ENCODE measurements at places on chromosomes 1 and 21.

DNA sequence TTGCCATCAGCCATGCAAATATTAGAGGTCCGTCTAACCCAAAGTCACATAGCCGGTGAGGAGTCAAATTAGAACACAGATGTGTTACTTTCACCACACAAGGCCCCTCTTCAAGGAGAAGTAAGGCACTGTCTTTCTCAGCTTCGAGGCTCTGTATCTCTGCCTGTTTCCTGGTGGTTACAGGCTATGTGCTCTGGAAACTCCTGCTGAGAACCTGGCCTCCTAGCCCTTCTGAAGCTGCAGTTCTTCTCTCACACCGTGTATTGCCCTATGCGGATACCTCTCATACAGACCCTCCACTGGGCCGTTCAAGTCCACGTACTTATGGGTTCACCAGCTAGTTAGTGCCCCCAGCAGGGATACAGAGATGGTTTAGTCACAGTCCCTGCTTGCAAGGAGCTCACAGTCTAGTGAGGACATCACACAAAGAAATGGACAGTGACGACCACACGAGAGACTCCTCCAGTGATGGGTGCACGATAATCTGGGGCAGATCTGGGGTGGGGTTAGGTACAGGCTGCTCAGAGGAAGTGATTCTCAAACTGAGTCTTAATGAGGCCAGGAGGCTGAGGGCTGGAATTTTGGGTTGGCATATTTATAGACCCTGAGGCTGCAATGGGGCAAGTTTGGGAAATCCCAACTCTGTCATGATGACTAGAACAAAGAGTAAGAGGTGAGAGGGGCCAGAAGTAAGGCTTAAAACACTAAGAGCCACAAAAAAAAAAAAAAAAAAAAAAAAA lies 22.8 kb upstream of the ELOA start:
- DNase-seq: no peak

- no peak for DNase-seq
Measured at GRCh38 chr1:178093494-178093950, 382 bp upstream of the RASAL2 start.

DNA sequence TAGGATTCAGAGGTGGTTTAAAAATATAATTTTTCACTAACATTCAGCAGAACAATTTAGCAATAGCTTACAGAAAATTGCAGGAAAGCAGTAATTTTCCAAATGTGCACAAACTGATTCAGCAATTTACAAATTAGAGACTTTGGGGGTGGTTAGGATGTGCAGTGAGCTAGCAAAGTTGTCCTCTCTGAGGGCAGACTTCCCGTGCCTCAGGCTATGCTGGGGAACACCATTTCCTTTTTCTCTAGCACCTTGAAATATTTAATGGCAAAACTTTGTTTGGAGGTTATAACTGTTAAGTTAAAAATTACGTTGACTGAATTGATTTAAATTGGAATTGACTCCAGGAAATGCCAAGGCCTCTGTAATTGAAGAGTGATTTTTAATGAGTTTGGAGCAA lies 258.9 kb downstream of the PTBP2 start:
- DNase-seq: no peak

DNA sequence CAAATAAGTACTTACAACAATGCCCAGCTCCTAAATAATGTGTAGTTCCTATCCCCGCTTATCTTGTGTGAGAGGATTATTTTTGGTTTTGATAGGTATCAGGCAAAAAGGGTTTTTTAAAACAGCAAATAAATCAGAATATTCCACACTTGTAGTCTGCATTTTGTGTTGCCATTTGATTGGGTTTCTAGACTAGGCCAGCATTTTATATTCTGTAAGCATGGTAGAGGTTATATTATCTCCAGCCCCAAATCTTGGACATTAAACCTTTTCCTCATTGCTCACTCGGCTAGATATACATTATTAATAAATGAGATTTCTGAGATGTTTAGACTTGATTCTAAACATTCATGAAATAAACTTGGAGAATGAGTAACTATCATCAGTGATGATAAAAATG lies 165.7 kb upstream of the C1orf21 start:
- no peak for DNase-seq

DNA sequence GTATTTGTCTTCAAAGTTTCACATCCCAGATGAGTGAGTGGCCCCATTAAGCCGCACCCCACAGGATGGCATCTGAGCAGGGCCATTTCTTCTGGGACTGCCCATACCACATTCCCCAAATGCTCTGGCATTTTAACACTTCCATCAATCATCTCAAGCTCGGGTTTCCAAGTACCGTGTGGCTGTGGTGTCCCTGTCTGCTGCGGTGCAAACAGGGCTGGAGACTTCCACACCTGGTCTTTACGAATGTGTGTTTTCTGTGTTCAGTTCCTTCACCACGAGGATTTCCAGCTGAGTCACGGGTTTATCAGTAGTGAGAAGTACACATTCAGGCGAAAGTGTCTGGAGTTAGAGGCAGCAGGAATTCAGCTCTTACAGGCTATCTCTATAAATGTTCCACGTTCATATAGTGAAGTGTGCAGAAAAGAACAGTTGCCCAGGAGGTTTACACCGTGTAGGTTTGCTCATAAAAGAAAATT lies 195.2 kb downstream of the RHOU start:
- no peak for DNase-seq

DNA sequence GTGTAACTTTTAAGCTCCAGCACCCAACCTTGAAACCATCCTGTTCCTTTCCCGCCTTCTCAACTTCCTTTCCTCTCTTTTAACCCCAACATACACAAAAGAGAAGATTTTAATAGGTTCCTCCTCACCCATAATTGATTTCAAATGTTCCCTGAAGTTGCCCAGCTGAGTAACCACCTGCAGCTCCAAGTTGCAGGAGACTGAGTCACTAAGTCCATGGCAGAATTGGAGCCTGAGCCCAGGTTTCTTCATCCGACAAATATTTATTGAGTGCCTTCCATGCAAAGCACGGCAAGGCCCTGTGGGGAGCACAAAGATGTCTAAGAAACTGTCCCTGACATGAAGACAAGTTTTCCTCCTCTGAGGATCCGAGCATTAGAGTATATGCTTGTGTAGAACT lies 97.7 kb downstream of the PAPPA2 start:
- no peak for DNase-seq

DNA sequence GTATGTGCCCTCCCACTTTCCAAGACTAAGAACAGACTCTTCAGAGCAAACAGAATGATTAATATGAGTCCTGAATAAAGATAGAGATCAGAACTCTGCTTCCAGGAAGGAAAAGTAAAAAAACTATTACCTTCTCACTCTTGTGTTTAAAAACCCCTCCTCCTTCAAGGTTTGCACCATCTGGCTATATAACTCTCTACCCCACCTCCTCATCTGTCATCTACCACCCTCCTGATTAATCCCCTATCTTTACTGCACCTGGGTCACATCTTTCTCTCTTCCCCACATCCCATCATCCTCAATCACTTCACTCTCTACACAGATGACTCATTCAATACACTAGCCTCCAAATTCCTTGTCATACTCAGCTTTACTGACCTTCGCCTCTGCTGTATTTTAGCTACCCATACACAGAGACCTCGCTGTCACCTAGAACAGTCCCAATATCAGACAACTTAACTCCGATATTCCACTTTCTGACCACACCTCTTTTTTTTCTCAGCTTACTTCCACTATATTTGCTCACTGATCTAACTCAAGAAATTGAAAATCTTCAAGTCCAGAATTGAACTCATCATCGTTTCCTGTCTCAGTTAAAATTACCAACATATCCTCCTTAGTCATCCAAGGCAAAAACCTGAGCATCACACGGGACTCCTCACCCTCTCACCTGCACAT lies 3.7 kb downstream of the SCMH1 start:
- no peak for DNase-seq

DNA sequence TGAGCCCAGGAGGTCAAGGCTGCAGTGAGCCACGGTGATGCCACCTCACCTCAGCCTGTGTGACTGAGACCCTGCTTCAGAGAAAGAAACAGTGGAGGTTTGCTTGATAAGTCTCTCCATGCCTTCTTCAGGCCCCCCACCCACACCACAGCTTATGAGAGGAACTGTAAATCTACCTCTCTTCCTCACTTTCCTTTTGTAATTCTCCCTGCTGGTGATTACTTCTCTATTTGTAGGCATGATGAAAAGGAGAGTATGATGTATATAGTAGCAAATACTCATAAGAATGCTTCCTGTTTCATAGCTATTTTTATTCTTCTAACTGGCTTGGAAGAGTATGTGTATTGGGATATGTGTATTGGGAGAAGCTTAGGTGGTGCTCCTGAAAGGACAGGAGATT lies 186.3 kb downstream of the VPS13D start:
- no peak for DNase-seq

DNA sequence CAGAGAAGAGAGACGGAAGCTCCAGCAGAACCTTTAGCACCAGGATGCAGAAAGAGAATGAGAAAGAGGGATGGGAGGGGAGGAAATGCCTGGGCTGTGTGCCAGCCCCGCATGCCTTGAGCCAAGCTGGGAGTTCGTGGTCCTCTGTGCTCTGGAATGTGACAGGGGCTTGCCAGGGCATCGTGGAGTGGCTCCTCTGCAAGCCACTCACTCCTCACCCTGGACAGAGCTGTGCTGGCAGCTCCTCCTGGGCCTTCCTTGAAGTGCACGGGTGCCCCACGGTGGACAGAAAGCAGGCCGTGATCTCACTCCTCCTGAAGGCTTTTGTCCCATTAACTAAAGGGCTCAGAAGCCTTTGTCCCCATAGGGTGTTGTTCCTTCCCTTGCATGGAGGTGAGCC lies 34.8 kb upstream of the PRELP start:
- DNase-seq: no peak

DNA sequence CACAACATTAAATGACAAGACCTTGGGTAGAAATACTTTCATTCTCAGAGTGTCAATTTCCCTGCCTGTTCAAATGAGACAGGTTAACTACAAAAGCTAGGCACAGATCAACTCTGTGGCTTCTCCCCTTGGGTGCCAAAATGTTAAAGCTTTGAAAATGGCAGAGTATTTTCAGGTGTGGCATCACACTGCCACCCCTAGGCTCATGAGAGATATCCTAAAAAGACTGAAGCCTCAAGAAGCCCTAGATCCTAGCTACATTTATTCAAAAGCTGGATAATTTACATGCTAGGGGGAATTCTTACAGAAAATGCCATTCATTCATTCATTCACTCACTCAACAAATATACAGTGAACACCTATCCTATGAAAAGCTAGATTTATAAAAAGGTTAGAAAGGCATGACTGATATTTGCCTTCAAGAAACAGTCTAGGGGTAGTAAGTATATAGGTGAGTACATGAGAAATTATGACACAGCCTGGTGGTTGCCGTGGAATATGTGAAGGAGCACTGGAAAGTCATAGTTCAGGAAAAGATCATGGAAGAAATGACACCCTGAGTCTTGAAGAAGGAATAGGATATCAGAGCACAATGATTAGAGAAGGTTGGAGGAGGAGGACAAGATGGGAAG lies 15.9 kb upstream of the RAB4A start:
- no peak for DNase-seq

DNA sequence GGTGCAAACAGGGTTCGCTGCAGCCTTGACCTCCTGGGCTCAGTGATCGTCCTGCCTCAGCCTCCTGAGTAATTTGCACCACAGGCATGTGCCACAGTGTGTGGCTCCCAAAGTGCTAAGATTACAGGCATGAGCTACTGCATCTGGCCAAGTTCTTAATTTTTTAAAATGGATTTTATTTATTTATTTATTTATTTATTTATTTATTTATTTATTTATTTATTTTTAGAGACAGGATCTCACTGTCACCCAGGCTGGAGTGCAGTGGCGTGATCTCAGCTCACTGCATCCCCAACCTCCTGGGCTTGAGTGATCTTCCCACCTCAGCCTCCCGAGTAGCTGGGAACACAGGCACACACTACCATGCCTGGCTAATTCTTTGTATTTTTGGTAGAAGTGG lies 54.7 kb downstream of the KIF1B start:
- no peak for DNase-seq

GRCh38 chr1:92951141-92951582 lies 10.1 kb downstream of the DIPK1A start:
- DNase-seq: no peak

- DNase-seq: no peak
Measured at GRCh38 chr1:160916666-160917065, 31.7 kb upstream of the ITLN1 start.

DNA sequence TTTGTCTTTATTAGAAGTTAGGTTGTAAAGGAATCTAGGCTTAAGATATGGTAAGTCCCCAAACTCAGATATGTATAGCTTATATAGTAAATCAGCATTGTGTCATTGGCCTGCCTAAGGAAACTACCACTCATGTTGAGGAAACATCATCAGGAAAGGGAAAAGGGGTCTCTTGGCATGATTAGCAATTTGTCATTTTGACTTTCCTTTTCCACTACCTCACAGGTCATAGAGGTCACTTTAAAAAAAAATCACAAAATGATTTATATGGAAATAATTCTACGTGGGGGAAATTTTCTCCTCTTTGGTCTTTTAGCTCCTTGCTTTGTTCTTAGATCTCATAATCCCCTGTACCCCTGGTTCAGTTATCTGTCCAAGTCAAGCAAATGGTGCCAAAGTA lies 213.5 kb downstream of the RPS6KC1 start:
- DNase-seq: no peak

DNA sequence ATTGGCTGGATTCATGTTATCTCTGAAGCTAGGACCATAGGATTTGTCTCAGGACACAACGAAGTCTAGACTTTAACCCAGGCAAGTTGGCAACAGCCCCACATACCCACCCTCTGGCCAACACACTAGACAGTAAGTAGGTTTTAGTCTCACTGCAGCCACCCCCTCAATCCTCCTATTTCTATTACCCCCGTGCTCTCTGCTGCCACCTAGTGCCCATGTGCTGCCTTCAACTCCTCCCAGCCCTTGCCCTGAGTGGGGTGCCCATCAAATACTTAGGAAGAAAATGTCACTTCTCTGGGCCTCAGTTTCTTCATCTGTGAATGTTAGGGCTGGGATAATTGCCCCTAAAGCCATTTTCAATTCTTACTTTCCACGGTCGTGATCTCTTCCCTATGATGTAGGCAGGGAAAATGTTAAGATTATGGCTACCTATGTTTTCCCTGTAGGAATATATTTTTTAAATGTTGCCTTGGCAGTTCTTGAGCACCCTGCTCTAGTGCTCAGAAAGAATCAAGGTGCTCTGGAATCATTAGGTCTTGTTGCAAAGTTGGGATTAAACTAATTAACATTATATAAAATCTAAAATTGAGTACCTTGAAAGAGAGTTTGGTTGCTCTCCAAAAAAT lies 213.0 kb downstream of the LMX1A start:
- DNase-seq: no peak

GRCh38 chr1:243718893-243719292 lies 131.2 kb downstream of the AKT3 start:
- DNase-seq: no peak

DNA sequence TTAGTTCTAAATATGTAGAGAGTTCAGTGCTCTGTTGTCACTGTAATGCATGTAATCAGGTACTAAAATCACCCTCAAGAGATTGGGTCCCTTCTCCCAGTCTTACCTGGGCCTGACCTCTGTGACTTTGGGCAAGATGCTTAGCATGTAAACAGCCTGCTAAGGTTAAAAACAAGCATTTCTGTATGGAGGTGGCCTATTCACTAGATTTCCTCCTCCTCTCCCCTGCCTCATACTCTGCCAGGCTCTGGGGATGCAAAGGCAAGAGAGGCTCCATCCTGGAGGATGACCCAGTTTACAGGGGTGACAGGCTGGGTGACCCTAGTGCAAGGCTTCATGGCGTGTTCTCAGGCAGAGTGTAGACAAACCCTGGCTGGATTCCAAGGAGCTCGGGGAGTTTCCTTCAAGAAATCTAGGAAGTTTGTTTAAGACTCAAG lies 28.8 kb downstream of the VANGL2 start:
- no peak for DNase-seq

All from stimulated activated CD4-positive, alpha-beta T cell treated with anti-CD3 and anti-CD28 coated beads, Interleukin-1b, Interleukin-23, amount 100 ng/mL, for 24 hours (primary cell).